GM04503 (cell line): ENCODE measurements at places on chromosomes 11 and 22.

DNA sequence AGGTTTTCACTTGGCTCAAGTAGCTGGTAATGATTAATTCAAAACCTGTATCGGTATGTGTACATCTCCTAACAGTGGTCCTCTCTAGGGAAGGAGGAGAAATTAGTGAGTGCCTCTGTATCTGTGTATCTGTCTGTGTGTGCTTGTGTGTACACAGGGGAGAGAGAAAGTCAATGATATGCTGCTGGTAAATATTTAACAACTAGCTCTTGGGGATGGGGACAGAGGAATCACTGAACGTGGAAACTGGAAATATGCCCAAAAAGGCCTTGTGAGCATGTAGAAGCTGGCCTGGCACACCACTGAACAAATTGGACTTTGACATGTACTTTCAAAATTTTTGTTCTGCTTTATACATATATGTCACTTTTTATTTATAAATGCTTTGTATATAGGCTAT lies 214.0 kb upstream of the SYN3 start:
- no peak for DNase-seq

GRCh38 chr11:132745306-132745705 lies 787.0 kb downstream of the OPCML start:
- DNase-seq, result no peak

DNA sequence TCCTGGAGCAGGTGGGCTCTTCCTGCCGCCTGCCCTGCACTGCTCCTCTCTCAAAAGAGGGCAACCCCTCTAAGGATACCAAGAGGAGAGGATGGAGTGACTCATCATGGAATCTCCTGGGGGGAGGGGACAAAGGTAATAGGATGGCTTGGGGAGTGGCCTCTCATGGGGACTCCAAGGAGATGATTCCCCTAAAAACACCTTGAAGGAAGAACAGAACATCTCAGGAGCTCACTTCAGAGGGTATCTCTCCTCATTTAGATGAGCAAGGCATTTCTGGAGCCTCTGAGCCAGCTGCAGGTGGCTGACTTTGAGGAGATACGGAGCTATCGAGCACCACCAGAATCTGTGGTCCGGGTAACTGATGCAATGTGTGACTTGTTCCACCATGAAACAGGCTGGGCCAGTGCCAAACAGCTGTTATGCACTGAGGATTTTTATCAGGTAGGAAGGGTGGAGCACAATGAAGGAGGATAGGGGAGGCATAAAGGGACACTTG lies 40.2 kb downstream of the RRP8 start:
- DNase-seq, result no peak

- DNase-seq, result no peak
These were observed 105.1 kb downstream of the FANCF start for GRCh38 chr11:22520521-22520920.

DNA sequence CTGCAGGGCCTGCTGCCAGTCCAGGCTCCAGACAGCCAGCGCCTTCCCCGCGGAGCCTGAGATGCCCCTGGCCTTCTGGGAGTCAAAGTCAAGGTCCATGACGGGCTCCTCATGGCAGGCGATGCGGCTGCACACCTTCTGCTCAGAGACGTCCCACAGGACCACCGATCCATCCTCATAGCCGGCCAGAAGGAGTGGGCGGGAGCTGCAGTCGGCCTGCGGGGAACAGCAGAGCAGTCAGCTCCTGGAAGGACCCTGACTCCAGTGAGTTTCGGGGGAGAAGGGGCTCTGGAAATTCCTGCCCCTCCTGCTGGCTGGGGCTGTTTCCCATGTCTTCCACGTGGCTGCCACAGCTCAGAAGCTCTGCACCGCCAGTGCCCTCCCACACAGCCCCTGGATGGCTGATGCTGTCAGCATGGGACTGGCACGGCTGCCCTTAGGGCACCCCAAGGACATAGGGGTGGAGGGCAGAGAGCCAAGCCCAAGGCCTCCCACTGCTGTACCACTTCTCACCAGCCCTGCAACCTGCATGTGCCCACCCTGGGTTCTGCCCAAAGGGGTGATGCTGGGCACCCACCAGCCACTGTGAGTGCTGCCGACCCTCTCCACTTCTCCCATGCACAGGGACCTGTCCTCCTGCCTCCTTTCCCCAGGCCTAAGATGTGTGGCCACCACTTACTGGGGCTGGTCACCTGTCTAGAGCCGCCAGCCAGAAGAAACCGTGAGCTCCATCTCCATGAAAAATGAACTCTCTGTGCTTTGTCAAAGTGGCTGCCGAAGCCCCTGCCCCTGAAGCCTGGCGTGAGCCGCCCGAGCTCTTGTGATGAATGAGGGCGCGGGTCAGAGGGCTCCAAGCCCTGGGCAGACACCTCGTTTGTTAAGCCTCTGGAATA lies 41.7 kb downstream of the TBX1 start:
- DNase-seq, result no peak

- DNase-seq, result no peak
These were observed 25.5 kb downstream of the KREMEN1 start for GRCh38 chr22:29098296-29098695.

- DNase-seq, result no peak
These were observed 26.4 kb upstream of the KIRREL3 start for GRCh38 chr11:127027000-127027399.

DNA sequence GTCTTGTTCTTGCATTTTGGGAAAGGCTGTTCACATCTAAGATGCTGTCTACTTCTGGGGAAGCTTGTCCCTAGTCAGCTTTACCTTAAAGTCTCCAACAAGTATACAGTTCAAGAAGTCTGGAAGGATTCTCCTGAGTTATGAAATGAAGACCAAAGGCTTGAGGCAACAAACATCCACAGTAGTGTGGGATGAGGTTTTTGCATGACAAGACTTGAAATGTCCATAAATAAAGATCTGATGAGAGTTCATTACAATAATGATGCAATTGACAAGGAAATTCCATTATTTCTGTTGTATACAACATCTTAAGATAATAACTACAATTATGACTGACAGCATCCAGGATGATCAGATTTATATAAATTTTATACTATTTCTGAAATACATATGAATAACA lies 21.3 kb upstream of the KDM4E start:
- DNase-seq, result no peak

GRCh38 chr11:133896028-133896427 lies 50.7 kb upstream of the SPATA19 start:
- no peak for DNase-seq

DNA sequence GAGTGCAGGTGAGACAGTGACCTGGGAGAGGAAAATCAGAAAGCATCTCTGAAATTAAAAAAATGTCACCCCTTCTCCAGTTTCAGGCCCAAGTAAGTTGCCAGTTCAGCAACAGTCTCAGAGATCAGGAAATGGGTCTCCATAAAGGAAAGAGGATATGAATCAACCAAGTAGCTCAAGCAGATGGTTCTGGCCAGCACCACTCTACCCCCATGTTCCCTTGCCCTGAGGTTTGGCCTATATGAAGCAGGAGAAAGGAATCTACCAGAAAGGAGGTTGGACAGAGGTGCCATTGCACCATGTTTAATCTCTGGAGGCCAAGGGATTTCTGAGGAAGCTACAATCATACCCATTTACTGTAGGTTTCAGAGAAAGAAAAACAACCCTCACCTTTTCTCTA lies 7.7 kb downstream of the FZD4 start:
- no peak for DNase-seq

DNA sequence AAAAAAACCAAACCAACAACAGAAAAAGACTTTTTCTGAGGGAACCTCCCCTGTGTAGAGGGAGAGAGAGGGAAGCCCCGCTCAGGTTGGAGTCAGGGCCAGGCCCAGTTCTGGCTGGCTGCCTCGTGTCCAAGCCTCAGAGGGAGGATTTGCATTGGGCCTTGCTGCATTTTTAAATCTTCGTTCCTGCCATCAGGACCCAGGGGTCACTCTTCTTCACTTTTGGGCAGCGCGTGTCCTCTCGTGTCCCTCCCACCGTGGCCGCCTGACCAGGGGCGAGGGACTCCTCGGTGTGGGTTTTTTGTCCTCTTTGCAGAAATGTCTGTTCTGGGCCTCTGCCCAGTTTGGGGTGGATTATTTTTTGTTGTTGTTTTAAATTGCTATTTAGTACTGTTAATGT lies 57.9 kb downstream of the LRRC74B start:
- no peak for DNase-seq

GRCh38 chr11:15805726-15806125 lies 550.6 kb downstream of the SOX6 start:
- DNase-seq, result no peak

DNA sequence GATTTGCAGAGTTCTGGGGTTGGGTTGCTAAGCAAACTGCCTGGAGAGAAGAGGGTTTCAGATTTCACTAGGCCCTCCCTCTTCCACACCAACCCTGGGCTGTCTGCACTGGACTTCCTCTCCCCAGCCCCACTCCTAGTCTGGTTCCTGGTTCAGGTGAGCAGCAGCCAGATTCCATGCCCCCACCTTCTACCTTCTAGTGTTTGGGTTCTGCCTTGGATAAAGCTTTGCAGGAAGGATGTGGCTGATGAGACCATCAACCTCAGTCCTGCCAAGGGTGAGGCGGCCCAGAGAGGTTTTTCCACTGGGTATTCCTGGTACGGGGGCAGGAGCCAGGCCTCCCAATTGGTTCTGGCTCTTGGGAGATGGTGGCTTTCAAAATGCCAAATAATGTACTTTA lies 68.3 kb downstream of the BCR start:
- no peak for DNase-seq

- no peak for DNase-seq
These were observed 24.0 kb downstream of the ABTB2 start for GRCh38 chr11:34333787-34334186.

- no peak for DNase-seq
These were observed 15.1 kb upstream of the CYTH4 start for GRCh38 chr22:37267135-37267587.

DNA sequence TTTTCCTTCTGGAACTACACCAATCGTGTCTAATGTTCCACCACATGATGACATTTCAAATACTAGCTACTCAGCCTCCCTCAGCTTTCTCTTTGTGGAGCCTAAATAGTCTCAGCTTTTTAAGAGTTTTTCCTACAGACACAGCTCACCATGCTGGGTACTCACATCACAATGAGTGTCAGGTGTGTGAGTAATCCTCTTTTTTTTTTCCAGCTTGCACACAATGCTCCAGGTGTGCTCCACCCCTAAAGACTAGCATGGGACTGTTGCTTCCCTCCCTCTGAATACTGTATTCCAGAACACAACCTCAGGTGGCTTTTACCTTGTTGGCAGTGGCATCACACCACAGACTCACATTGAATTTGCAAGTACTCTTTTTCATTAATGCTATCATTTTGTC lies 11.7 kb downstream of the BTG4 start:
- no peak for DNase-seq

DNA sequence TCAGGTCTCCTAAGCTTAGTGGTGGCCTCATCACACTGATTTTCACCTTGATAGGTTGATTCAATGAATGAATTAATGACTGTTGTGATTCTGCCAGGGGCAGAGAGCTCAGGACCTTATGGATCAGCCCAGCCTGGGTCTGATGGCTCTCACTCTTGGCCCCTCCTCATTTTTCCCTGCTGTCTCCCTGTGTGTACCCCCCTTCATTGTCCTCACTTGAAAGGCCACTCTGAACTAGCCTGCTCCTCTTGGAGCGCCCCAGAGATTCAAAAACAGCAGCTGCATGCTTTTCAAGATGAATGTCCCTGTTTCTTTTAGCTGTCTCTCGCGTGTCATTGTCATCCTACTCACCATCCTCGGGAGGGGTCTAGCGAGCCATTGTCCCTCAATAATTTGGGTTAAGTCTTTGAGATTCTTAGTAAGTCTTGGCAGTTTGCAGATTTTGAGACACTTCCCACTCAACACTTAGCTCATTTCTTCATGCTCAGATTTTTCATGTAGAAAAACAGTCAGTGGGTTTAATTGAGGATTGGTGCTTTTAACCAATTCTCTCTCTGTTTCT lies 42.5 kb upstream of the MICAL2 start:
- no peak for DNase-seq

DNA sequence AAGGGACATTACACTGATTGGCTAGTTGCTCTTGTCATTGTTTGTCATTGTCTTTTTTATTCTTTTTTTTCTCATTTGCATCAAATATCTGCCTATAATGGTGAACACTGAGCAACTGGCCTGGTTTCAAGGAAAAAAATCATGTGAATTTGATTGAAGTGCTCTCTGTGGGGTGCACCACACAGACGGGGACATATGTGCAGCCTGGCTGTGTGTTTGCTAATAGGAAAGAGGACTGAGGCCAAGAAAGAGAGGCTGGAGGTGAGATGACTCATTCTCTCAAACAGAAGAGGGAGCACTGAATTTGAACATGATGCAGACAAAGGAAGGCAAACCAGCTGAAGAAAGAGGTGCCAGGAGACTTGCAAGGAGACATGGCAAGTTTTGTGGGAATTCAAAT lies 684.9 kb upstream of the CCDC90B start:
- no peak for DNase-seq

- no peak for DNase-seq
These were observed 75.3 kb downstream of the MED15 start for GRCh38 chr22:20582520-20583361.

GRCh38 chr11:61499816-61500491 lies 8.6 kb upstream of the LRRC10B start:
- DNase-seq, result no peak

DNA sequence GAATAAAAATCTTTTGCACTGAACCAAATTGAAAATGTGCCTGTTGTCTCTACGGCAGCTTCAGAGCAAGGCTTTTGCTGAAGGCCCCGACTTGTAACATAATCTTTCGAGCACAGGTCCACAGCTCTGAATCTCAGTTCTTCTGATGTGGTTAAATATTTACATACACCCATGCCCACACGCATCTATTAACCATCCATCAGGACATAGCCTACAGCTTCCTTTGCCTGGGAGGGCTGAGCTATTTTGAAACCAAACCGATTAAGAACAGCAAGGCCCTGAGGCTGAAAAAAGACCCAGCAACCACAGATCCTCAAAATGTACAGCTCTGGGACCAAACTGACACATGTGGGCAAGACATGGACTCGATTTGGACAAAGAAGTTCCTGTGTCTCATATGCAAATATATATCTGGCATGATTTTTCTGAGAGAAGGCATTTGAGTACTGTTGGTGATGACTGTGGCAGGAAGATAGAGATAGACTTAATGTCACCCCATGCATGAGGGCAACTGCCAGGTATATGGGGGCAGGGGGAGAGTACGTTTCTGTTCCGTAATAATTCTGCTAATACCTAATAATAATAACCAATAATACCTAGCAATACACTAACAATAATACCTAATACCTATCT lies 322.7 kb upstream of the PLET1 start:
- no peak for DNase-seq

GRCh38 chr11:76271068-76271467 lies 64.8 kb upstream of the WNT11 start:
- DNase-seq, result no peak

- DNase-seq, result no peak
These were observed 76.3 kb downstream of the MICAL3 start for GRCh38 chr22:17948101-17948500.

DNA sequence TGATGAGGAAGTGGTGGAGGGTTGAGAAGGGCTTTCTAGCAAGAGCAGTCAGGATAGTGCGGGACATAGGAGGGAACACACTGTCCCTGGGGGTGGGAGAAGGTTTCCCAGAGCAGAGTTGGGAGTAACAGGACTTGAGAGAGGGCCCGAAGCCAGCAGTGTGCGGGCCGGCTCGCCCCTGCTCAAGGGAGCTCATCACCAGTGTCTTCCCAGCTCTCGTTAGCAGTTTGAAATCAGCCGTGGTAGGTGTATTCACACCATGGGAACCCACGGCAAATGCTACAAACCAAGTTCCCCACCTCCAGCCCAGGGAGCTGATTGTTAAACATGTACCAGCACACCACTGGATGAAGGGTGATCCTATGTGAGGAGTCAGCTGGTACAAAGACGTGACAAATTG lies 66.2 kb upstream of the EIF3D start:
- DNase-seq, result no peak
